ENCODE measurements at places on chromosomes 12 and 14. TPM values are rescaled to one million over a fixed set of nuclear protein-coding genes. Genes with fewer than 3 reads are reported as not detected.

The RTL1 gene
- not detected for total RNA-seq

The FAM181A gene
- total RNA-seq = not detected

The C12orf50 gene
- not detected for total RNA-seq

The KSR2 gene
- 0.15 TPM for total RNA-seq

The ALG10 gene
- total RNA-seq = 17.5 TPM

The RHNO1 gene
- 61.4 TPM for total RNA-seq

The SLC24A4 gene
- not detected for total RNA-seq

The PLBD1 gene
- not detected for total RNA-seq

The PLA2G1B gene
- not detected for total RNA-seq

DNA sequence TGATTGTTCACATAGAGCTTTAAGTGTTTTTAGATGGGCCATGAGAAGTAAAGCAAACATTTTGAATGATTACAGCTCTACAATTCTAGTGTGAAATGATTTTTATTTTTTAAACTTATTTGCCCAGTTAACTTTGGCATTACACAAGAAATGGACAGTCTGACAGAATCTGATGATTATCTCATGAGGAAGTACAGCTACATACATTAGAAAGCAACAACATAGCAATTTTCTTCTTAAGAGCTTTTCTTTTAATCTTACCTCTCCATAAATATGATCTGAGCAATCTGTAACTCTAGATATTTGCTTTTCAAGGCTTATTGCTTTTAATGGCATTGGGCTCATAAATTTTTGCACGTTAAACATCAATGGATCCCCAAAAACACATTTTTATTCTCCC lies 26.5 kb upstream of the PPP1R12A start:
- no peak overlapping the region for H3K4me3 ChIP-seq
- H3K27ac ChIP-seq = no peak overlapping the region
- DNase-seq = no peak
- no peaks in the 10 kb centered on the region for H3K36me3 ChIP-seq
- H3K27me3 ChIP-seq = peaks cover 9% of the 10 kb centered on the region

DNA sequence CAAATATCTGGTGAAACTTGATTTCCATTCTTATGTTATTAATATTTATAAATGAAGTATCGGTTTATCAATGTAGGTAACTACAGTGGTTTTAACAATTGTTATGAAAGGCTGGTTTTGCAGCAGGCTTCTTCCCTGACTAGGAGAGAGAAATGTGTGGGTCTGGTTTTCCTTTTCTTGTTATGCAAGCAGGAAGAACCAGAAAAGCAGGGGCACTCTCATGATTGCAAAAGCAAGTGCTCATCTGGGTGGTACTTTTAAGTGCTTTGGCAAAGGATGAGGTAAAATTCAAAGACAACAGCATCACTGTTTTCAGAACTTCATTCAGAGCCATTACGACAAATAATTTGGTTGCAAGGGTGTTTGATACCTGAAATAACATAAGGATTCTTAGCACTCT lies 105.6 kb downstream of the PTPRO start:
- H3K4me3 ChIP-seq = no peak overlapping the region
- no peak overlapping the region for H3K27ac ChIP-seq
- H3K36me3 ChIP-seq = no peaks in the 10 kb centered on the region
- H3K27me3 ChIP-seq = peaks cover 11% of the 10 kb centered on the region

GRCh38 chr12:53808023-53808705 lies 56.4 kb upstream of the CISTR start:
- no peaks in the 10 kb centered on the region for H3K4me1 ChIP-seq
- DNase-seq = no peak
- H3K4me3 ChIP-seq = no peak overlapping the region
- H3K27me3 ChIP-seq = peaks cover 29% of the 10 kb centered on the region
- no peak overlapping the region for H3K27ac ChIP-seq

- H3K27me3 ChIP-seq = no peaks in the 10 kb centered on the region
- H3K36me3 ChIP-seq = peaks cover 53% of the 10 kb centered on the region
- H3K27ac ChIP-seq = no peak overlapping the region
Observed at GRCh38 chr14:101891471-101891870, 72.9 kb upstream of the DYNC1H1 start.

DNA sequence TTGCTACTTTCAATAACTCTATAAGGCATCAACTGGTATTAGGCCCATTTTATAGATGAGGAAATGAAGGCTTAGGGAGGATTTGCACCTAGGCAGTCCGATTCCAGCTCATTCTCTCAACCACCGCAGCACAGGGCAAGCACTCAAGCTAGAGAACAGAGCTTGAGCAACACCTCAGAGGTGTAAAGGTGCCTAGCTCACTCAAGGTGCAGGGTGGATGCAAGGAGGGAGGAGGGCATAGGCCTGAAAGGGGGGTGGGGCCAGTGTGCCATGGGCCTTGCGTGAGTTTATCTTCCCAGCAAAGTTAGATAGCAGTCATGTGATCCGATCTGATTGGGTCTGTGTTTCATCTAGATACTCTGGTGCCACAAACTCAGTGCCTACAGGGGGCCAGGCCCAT lies 10.2 kb upstream of the EMP1 start:
- no peak overlapping the region for H3K4me3 ChIP-seq
- H3K27me3 ChIP-seq = peaks cover 26% of the 10 kb centered on the region
- peaks cover 1% of the 10 kb centered on the region for H3K36me3 ChIP-seq
- peak overlapping the region; percentile 60 for H3K27ac ChIP-seq
- peaks cover 23% of the 10 kb centered on the region for H3K4me1 ChIP-seq
- DNase-seq = no peak

GRCh38 chr12:108724054-108724889 lies 7.0 kb downstream of the CORO1C start:
- no peak overlapping the region for H3K4me3 ChIP-seq
- H3K36me3 ChIP-seq = no peaks in the 10 kb centered on the region
- peaks cover 4% of the 10 kb centered on the region for H3K27me3 ChIP-seq
- no peak overlapping the region for H3K27ac ChIP-seq
- no peak for DNase-seq
- H3K4me1 ChIP-seq = peaks cover 30% of the 10 kb centered on the region

DNA sequence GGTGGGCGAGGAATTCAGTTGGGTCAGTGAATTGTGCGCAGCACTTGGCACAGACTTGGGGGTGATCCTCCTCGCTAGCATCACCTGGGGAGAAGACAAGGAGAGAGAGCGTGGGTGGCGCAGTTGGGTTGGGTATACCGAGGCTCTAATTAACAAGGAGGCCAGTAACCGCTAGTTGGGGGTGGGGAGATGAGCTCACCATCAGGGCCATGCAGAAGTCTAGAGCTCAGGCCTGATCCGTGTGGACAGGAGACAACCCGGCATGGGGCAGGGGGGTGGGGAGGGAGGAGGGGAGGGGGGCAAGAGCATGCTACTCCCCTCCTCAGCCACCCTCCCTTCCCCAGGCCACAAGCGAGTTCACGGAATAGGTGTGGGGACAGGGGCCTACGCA lies 580 bp downstream of the SALL2 start:
- peak overlapping the region; percentile 79 for H3K27ac ChIP-seq
- H3K27me3 ChIP-seq = peaks cover 5% of the 10 kb centered on the region
- peaks cover 17% of the 10 kb centered on the region for H3K4me1 ChIP-seq
- H3K36me3 ChIP-seq = no peaks in the 10 kb centered on the region
- no peak for DNase-seq

GRCh38 chr12:53219956-53220693 lies 11.9 kb downstream of the RARG start:
- peak overlapping the region; percentile 92 for H3K27ac ChIP-seq
- H3K4me3 ChIP-seq = peak overlapping the region; percentile 98
- peaks cover 39% of the 10 kb centered on the region for H3K36me3 ChIP-seq
- DNase-seq = peak; percentile 89
- peaks cover 74% of the 10 kb centered on the region for H3K4me1 ChIP-seq

GRCh38 chr12:89348894-89349699 lies 3.2 kb downstream of the DUSP6 start:
- no peaks in the 10 kb centered on the region for H3K27me3 ChIP-seq
- no peak for DNase-seq
- H3K4me1 ChIP-seq = peaks cover 70% of the 10 kb centered on the region
- H3K36me3 ChIP-seq = peaks cover 42% of the 10 kb centered on the region
- H3K27ac ChIP-seq = peak overlapping the region; percentile 74

- no peaks in the 10 kb centered on the region for H3K27me3 ChIP-seq
- no peak for DNase-seq
- no peak overlapping the region for H3K27ac ChIP-seq
- no peak overlapping the region for H3K4me3 ChIP-seq
- H3K4me1 ChIP-seq = peaks cover 38% of the 10 kb centered on the region
Observed at GRCh38 chr12:11801643-11802042, 152.2 kb downstream of the ETV6 start.

- no peak overlapping the region for H3K4me3 ChIP-seq
- H3K36me3 ChIP-seq = no peaks in the 10 kb centered on the region
- no peak overlapping the region for H3K27ac ChIP-seq
- no peaks in the 10 kb centered on the region for H3K4me1 ChIP-seq
- DNase-seq = no peak
- H3K27me3 ChIP-seq = no peaks in the 10 kb centered on the region
Observed at GRCh38 chr12:87274594-87275245, 754.5 kb downstream of the C12orf50 start.

- H3K4me1 ChIP-seq = no peaks in the 10 kb centered on the region
- no peak for DNase-seq
- no peak overlapping the region for H3K4me3 ChIP-seq
- H3K27me3 ChIP-seq = peaks cover 3% of the 10 kb centered on the region
Observed at GRCh38 chr12:5514016-5514415, 82.1 kb downstream of the NTF3 start.

- no peak overlapping the region for H3K4me3 ChIP-seq
- no peaks in the 10 kb centered on the region for H3K4me1 ChIP-seq
- DNase-seq = no peak
- no peak overlapping the region for H3K27ac ChIP-seq
- H3K27me3 ChIP-seq = peaks cover 5% of the 10 kb centered on the region
Observed at GRCh38 chr12:98939350-98939749, 294.3 kb downstream of the APAF1 start.

GRCh38 chr14:81384900-81385299 lies 15.2 kb downstream of the STON2 start:
- no peak overlapping the region for H3K27ac ChIP-seq
- H3K27me3 ChIP-seq = peaks cover 8% of the 10 kb centered on the region
- no peak overlapping the region for H3K4me3 ChIP-seq
- no peaks in the 10 kb centered on the region for H3K4me1 ChIP-seq
- H3K36me3 ChIP-seq = no peaks in the 10 kb centered on the region
- no peak for DNase-seq

GRCh38 chr14:103118018-103118662 lies 5.1 kb upstream of the TNFAIP2 start:
- no peak overlapping the region for H3K27ac ChIP-seq
- peaks cover 18% of the 10 kb centered on the region for H3K27me3 ChIP-seq
- no peaks in the 10 kb centered on the region for H3K36me3 ChIP-seq
- H3K4me3 ChIP-seq = no peak overlapping the region
- DNase-seq = no peak

DNA sequence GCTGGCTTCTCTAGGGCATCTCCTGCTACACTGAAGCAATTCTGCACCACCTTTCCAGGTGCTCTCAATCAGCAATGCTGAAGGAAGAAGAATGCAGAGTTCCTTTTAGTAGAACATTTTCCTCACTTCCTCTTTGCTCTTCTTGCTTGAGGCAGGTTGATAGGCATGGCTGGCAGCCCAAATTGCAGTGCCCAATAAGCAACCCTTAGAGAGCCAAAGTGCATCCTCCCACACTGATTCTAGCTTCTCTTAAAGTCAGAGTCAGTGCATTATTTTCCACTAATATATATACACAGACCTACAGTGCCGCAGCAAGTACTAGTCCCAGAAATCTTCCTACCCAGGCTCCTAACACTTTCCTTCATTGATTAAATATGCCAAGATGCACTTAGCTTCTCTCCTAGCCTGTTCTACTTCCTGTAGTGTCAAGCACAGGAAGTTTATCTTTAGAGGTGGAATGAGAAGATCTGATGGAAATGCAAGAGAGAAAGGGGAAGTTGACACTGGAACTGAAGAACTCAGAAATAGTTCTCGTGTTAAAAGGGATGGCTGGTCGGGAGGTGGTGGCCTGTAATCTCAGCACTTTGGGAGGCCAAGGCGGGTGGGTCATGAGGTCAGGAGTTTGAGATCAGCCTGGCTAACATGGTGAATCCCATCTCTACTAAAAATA lies 132.7 kb downstream of the SSPN start:
- no peak overlapping the region for H3K27ac ChIP-seq
- peaks cover 13% of the 10 kb centered on the region for H3K27me3 ChIP-seq

- H3K36me3 ChIP-seq = peaks cover 2% of the 10 kb centered on the region
- no peak overlapping the region for H3K27ac ChIP-seq
- DNase-seq = no peak
- no peaks in the 10 kb centered on the region for H3K4me1 ChIP-seq
- H3K4me3 ChIP-seq = no peak overlapping the region
Observed at GRCh38 chr12:34393821-34394150, 371.5 kb downstream of the ALG10 start.

GRCh38 chr12:52423035-52423434 lies 11.1 kb downstream of the KRT75 start:
- no peak overlapping the region for H3K4me3 ChIP-seq
- H3K4me1 ChIP-seq = no peaks in the 10 kb centered on the region
- DNase-seq = no peak
- H3K27ac ChIP-seq = no peak overlapping the region
